ENCODE measurements at places on chromosomes 12 and 14. TPM values are rescaled to one million over a fixed set of nuclear protein-coding genes. Genes with fewer than 3 reads are reported as not detected.

Gene FMNL3
- total RNA-seq, result 12.3 TPM

Gene GEMIN2
- 19.4 TPM for total RNA-seq

Gene TMEM132C
- total RNA-seq, result 3.3 TPM

Gene RPS6KL1
- total RNA-seq, result 0.26 TPM

Gene PABPN1
- 55.7 TPM for total RNA-seq

Gene A2M
- total RNA-seq, result 19.0 TPM
